Nucleus accumbens (tissue), 56 donors: ENCODE measurements at places on chromosomes 3 and 15.

DNA sequence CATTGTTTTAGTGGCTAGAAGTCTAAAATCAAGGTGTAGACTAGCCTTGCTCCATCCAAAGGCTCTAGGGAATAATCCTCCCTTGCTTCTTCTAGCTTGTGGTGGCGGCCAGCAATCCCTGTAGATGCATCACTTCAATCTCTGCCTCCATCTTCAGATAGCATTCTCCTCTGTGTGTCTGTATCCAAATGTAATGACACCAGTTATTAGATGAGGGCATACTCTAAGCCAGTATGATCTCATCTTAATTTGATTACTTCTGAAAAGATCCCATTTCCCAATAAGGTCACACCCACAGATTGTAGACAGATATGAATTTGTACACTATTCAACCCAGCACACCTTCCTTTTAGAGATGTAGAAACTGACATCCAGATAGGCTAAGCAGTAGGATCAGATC is 334.5 kb upstream of the KCNMB2 start:
- DNase-seq, result no peak

GRCh38 chr3:69252141-69252540 is 129.7 kb upstream of the LMOD3 start:
- no peak for DNase-seq

GRCh38 chr3:29348316-29348715 is 67.4 kb downstream of the RBMS3 start:
- no peak for DNase-seq

DNA sequence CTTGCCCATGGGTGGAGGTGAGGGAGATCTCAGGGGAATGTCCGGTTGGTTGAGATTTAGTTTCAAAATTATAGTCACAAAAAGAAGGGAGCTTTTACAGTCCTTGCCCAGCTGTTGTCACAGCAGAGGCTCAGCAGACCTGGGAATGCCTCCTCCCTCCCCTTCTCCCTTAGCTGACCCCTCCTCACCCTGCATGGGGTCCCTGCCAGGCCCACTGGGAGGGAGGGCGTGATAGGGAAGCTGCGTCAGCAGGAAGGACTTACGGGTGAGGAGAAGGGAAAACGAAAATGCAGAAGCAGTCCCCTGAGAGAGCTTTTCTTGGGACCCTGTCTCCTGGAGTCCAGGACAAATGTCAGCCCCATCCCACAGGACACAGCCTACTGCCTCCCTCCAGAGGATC is 18.9 kb downstream of the SCN5A start:
- DNase-seq, result no peak

GRCh38 chr15:46652266-46652665 is 1017.4 kb downstream of the SQOR start:
- DNase-seq, result no peak

GRCh38 chr15:96312641-96313335 is 17.7 kb upstream of the NR2F2 start:
- no peak for DNase-seq

DNA sequence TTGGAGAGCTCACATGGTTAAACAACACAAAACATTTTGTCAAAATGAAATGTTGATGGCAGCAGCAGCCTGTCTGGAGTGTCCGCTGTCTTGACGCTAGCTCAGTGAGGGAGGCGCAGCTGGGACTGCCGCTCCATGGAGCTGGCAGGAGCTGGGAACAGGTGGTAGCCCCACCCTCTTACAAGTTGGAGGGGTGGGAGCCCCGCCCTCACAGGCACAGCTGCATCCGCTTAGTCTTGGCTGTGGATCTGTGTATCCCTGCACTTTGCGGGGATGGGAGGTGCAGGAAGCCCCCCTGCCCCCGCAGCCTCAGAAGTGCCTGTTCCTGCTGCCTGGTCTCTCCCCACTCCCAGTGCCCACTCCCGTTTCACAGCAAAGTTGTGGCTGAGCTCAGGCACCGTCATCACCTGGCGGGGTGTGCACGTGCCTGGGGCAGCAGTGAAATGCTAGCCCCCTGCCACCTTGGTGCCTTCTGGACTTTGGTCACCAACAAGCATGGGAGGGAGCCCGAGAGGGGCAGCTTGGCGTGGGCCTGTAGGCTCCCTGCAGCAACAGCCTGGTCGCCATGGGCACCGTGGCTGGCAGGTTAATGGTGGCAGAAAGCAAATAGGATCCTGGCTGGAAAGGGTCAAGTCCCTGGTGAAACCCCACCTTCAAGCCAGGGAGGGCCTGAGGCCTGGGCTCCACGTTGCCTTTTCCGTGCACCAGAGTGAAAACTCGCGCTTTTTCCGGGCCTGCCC is 53.8 kb upstream of the CADM2 start:
- no peak for DNase-seq

GRCh38 chr15:76328958-76329357 is 7.6 kb upstream of the ISL2 start:
- DNase-seq, result no peak

DNA sequence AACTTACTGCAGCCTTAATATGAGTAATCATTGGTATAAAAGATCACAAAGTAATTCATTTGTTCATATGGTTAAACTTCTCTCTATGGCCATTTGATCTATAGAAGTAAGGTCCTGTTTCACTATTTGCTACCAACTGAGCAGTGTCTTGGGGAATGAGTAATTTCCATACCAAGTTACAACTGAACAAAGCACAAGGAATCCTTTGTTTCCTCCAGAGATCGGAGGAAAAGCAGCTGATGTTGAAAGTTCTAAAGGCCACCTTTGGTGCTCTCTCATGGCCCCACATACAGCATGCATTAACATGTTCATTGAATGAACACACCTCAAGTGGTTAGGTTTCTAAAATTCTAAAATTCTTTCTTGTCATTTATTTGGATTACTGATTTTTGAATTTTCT is 7.1 kb upstream of the CNTN3 start:
- no peak for DNase-seq

- no peak for DNase-seq
Observed at GRCh38 chr15:70313099-70314017, 215.6 kb upstream of the TLE3 start.

- DNase-seq, result no peak
Observed at GRCh38 chr15:66796343-66796742, 94.3 kb downstream of the SMAD6 start.

- DNase-seq, result no peak
Observed at GRCh38 chr3:124885466-124886167, 1.5 kb downstream of the ITGB5 start.
